Muscle of arm (tissue), 14 donors: ENCODE measurements at places on chromosomes 7 and 10. TPM values are rescaled to one million over a fixed set of nuclear protein-coding genes. Genes with fewer than 3 reads are reported as not detected.

SEC31B gene
- polyA plus RNA-seq, result 8.3 TPM

NUTM2D gene
- 7.4 TPM for polyA plus RNA-seq

KEL gene
- polyA plus RNA-seq, result not detected

MMP21 gene
- not detected for polyA plus RNA-seq

CYP2C8 gene
- polyA plus RNA-seq, result 0.69 TPM

C10orf143 gene
- polyA plus RNA-seq, result 4.8 TPM
